ENCODE measurements at places on chromosomes 11 and 22.

- H3K36me3 ChIP-seq, result no peaks in the 10 kb centered on the region
- no peak overlapping the region for H3K4me3 ChIP-seq
- H3K27me3 ChIP-seq, result no peaks in the 10 kb centered on the region
Observed at GRCh38 chr11:44367452-44367851, 57.5 kb upstream of the ALX4 start.

DNA sequence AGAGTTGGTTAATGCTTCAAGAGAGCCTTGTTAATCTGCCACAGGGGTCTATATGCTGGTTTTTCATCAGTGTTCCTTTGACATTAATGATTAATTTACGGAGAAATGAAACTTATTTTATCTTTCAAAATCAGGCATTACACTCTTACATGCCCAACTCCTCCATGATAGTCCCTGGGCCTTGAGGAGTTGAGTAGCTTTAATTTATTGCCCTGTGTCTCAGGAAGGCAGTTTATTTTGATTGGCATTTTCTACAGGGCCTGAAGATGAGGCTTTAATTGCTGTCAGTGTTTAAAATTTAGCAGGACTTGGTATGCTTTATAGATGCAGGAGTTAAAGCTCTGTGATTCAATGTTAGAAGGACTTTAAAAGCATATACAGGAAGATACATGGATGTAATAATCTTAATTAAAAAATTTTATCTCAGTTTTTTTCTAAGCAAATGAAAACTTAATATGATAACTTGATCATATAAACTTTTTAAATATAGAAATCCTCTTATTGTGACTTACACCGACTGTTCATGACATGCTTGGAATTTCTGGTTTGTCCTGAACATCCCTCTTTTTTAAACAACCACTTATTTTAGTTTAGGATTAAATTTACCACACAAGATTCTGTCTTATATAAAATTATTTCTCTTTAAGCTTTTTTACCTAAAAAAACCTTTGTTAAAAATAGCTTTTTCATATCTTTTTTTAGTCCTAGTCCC, 12.2 kb downstream of the GLYAT start:
- no peak overlapping the region for H3K4me3 ChIP-seq
- DNase-seq, result no peak
- no peaks in the 10 kb centered on the region for H3K4me1 ChIP-seq
- no peak overlapping the region for H3K27ac ChIP-seq
- H3K27me3 ChIP-seq, result no peaks in the 10 kb centered on the region
- H3K36me3 ChIP-seq, result no peaks in the 10 kb centered on the region

- no peak within 1 kb of the TSS for H3K4me3 ChIP-seq
- peak; percentile 50 for DNase-seq
- peaks cover 19% of the 10 kb centered on the region for H3K27me3 ChIP-seq
- H3K27ac ChIP-seq, result no peak within 1 kb of the TSS
Observed at GRCh38 chr11:116837231-116838091, at the start of gene APOA1. Gene APOA1, minus strand, starts transcription at chr11:116837622. Its CDS starts 235 bp downstream, at chr11:116837387.

GRCh38 chr11:119210050-119210449, 3.9 kb downstream of the CBL start:
- no peaks in the 10 kb centered on the region for H3K27me3 ChIP-seq
- no peak overlapping the region for H3K4me3 ChIP-seq
- no peak overlapping the region for H3K27ac ChIP-seq
- H3K4me1 ChIP-seq, result peaks cover 10% of the 10 kb centered on the region
- no peak for DNase-seq

DNA sequence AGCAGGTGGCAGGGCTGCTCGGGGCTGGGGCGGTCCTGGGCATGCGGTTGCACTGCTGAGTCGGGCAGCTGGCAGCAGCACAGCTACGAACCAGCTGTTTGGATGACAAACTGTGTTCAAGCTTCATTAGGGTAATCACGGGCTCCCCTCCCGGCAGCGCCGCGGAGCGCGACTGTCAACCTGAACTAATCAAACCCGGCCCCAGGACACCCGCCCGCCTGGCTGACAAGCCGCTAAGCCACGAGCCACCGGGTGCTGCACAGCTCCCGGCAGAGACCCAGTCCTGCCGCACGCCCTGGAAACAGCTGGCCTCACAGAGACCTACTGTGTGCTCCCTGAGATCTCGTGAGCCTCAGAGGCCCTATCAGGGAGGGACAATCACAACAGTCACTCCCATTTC, 60.6 kb upstream of the TCF20 start:
- H3K36me3 ChIP-seq, result no peaks in the 10 kb centered on the region
- DNase-seq, result peak; percentile 39
- no peak overlapping the region for H3K27ac ChIP-seq

- no peak overlapping the region for H3K4me3 ChIP-seq
- H3K27ac ChIP-seq, result no peak overlapping the region
- H3K4me1 ChIP-seq, result peaks cover 48% of the 10 kb centered on the region
- no peaks in the 10 kb centered on the region for H3K36me3 ChIP-seq
Observed at GRCh38 chr22:27456696-27457503, 344.7 kb downstream of the MN1 start.

GRCh38 chr22:32318361-32318760, 39.3 kb upstream of the RFPL3 start:
- H3K4me1 ChIP-seq, result peaks cover 15% of the 10 kb centered on the region
- DNase-seq, result no peak
- H3K27me3 ChIP-seq, result no peaks in the 10 kb centered on the region
- no peaks in the 10 kb centered on the region for H3K36me3 ChIP-seq

GRCh38 chr11:16987205-16987568, 27.0 kb downstream of the PLEKHA7 start:
- H3K4me3 ChIP-seq, result no peak overlapping the region
- no peaks in the 10 kb centered on the region for H3K27me3 ChIP-seq
- DNase-seq, result no peak
- peaks cover 3% of the 10 kb centered on the region for H3K4me1 ChIP-seq
- no peaks in the 10 kb centered on the region for H3K36me3 ChIP-seq

GRCh38 chr22:38735465-38736256, 20.1 kb downstream of the SUN2 start:
- no peak overlapping the region for H3K27ac ChIP-seq
- no peaks in the 10 kb centered on the region for H3K4me1 ChIP-seq
- H3K36me3 ChIP-seq, result no peaks in the 10 kb centered on the region
- no peak overlapping the region for H3K4me3 ChIP-seq
- DNase-seq, result no peak
- no peaks in the 10 kb centered on the region for H3K27me3 ChIP-seq

GRCh38 chr22:25802018-25802417, 60.0 kb downstream of the MYO18B start:
- no peak overlapping the region for H3K27ac ChIP-seq
- H3K36me3 ChIP-seq, result no peaks in the 10 kb centered on the region
- H3K27me3 ChIP-seq, result peaks cover 6% of the 10 kb centered on the region
- H3K4me3 ChIP-seq, result no peak overlapping the region
- H3K4me1 ChIP-seq, result no peaks in the 10 kb centered on the region

GRCh38 chr11:46321757-46322156, 25.5 kb upstream of the DGKZ start:
- H3K4me3 ChIP-seq, result no peak overlapping the region
- no peaks in the 10 kb centered on the region for H3K36me3 ChIP-seq
- DNase-seq, result no peak
- H3K4me1 ChIP-seq, result no peaks in the 10 kb centered on the region

GRCh38 chr22:39529487-39529851, 3.1 kb downstream of the RPS19BP1 start:
- H3K4me3 ChIP-seq, result no peak overlapping the region
- no peaks in the 10 kb centered on the region for H3K36me3 ChIP-seq
- H3K4me1 ChIP-seq, result peaks cover 14% of the 10 kb centered on the region
- H3K27me3 ChIP-seq, result no peaks in the 10 kb centered on the region

DNA sequence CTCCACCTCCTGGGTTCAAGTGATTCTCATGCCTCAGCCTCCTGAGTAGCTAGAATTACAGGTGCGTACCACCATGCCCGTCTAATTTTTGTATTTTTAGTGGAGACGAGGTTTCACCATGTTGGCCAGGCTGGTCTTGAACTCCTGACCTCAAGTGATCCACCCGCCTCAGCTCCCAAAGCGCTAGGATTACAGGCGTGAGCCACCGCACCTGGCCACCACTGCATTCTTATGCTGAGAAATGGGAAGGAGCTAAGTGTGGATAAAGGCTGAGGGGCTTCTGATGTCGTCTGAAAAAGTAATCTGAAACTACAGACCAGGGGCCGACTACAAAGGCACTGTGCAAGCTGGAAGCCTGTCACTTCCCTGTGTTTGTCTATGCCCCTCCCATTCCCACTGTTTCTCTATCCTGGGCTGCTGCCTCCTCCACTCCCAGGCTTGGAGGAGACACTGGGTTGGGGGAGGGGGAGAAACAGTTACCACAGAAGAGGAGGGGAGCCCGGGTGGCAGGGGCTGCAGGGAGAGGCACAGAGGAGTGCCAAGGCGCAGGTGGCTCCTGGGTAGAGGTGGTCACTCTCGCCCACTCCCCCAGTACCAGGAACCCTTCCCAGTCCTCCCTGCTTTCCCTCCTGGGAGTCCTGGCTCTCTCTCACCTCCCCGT, 2.9 kb upstream of the MTA2 start:
- peak overlapping the region; percentile 27 for H3K27ac ChIP-seq
- H3K4me1 ChIP-seq, result peaks cover 32% of the 10 kb centered on the region
- peak; percentile 85 for DNase-seq

- H3K4me1 ChIP-seq, result no peaks in the 10 kb centered on the region
- no peaks in the 10 kb centered on the region for H3K27me3 ChIP-seq
- DNase-seq, result no peak
- H3K36me3 ChIP-seq, result no peaks in the 10 kb centered on the region
- H3K4me3 ChIP-seq, result no peak overlapping the region
- no peak overlapping the region for H3K27ac ChIP-seq
Observed at GRCh38 chr11:117839936-117840813, 15.6 kb upstream of the FXYD2 start.

GRCh38 chr11:116986521-116987105, 111.6 kb downstream of the SIK3 start:
- no peak overlapping the region for H3K4me3 ChIP-seq
- H3K27ac ChIP-seq, result no peak overlapping the region
- DNase-seq, result no peak

DNA sequence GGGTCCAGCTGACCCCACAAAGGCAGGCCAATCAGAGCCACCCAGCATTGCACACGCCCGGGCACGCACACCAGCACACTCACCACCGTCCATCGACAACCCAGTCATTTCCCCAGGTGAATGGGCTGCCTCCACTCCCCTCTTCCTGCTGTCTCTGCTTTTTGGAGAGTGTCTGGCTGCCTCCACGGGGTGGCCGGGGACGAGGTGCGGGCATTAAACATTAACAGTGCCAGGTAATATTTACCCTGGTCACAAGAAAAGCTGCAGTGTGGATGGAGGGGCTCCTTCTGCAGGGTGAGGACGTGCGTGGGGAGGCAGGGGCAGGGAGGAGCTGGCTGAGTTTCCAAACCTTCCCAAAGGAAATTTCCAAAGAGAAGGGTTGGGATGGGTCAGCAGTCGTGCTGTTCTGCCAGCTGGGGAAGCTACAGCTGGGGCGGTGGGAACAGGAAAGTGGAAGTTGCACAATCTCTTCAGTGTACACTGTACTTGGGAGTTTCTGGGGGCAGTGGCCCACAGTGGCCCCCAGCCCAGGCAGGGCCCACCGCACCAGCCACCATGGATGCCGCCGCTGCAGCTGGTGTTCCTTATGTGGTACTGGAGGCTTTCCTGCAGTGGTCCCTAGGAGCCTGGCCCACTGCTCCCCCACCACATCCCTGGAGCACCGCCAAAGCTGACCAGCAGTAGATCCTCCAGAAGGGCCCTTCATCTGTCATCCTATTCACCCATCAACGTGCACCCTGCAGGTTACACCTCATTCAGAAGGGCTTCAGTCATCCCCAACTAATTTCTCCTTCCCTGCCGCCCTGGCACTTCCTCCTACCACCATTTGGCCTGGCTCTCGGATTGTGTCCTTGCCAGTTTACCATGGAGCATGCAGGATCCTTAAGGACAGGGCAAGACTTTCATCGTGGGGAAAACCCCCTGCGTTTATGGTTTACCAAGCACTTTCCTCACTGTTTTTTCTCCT, at the start of gene FXYD2:
Gene FXYD2 (minus strand): TSS at position 174 of the 967 bp plus-strand sequence. CDS start 66 bp downstream, at position 108.
- no peak within 1 kb of the TSS for H3K27ac ChIP-seq
- no peaks in the 10 kb centered on the region for H3K36me3 ChIP-seq
- H3K4me3 ChIP-seq, result no peak within 1 kb of the TSS
- no peak for DNase-seq

GRCh38 chr22:31977939-31978338, 33.6 kb downstream of the YWHAH start:
- no peak overlapping the region for H3K4me3 ChIP-seq
- no peak for DNase-seq
- H3K27me3 ChIP-seq, result no peaks in the 10 kb centered on the region
- H3K27ac ChIP-seq, result no peak overlapping the region
- no peaks in the 10 kb centered on the region for H3K36me3 ChIP-seq

GRCh38 chr11:99015634-99016454, 4.9 kb upstream of the CNTN5 start:
- H3K27me3 ChIP-seq, result peaks cover 28% of the 10 kb centered on the region
- H3K27ac ChIP-seq, result no peak overlapping the region
- no peaks in the 10 kb centered on the region for H3K4me1 ChIP-seq
- no peak overlapping the region for H3K4me3 ChIP-seq
- no peaks in the 10 kb centered on the region for H3K36me3 ChIP-seq

- no peaks in the 10 kb centered on the region for H3K27me3 ChIP-seq
- H3K27ac ChIP-seq, result no peak overlapping the region
- H3K4me3 ChIP-seq, result no peak overlapping the region
- no peaks in the 10 kb centered on the region for H3K4me1 ChIP-seq
- DNase-seq, result no peak
Observed at GRCh38 chr11:39965701-39966100, 1493.8 kb downstream of the LRRC4C start.

GRCh38 chr11:65147352-65148075, 13.2 kb upstream of the SYVN1 start:
- no peaks in the 10 kb centered on the region for H3K36me3 ChIP-seq
- H3K27me3 ChIP-seq, result no peaks in the 10 kb centered on the region
- no peak overlapping the region for H3K4me3 ChIP-seq
- no peaks in the 10 kb centered on the region for H3K4me1 ChIP-seq

DNA sequence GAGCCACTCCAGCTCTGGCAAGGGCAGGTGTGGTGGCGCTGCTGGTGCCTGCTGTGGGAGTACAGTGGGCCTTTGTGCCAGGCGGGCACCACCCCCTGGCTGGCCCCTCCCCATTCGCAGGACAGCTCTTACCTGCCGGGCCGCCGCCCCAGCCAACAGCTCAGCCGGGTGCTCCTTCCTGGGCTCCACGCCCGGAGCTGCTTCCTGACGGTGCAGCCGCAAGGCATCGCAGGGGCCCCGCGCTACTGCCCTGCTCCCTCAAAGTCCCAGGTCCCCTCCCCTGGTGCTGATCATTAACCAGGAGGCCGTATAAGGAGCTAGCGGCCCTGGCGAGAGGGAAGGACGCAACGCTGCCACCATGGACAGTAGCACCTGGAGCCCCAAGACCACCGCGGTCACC, at the start of gene SLC5A1:
Gene SLC5A1 (plus strand): TSS at position 338 of the 400 bp plus-strand sequence. CDS start 21 bp downstream, at position 359.
- DNase-seq, result no peak
- no peak within 1 kb of the TSS for H3K4me3 ChIP-seq
- H3K27ac ChIP-seq, result no peak within 1 kb of the TSS
- no peaks in the 10 kb centered on the region for H3K36me3 ChIP-seq
- H3K27me3 ChIP-seq, result no peaks in the 10 kb centered on the region

DNA sequence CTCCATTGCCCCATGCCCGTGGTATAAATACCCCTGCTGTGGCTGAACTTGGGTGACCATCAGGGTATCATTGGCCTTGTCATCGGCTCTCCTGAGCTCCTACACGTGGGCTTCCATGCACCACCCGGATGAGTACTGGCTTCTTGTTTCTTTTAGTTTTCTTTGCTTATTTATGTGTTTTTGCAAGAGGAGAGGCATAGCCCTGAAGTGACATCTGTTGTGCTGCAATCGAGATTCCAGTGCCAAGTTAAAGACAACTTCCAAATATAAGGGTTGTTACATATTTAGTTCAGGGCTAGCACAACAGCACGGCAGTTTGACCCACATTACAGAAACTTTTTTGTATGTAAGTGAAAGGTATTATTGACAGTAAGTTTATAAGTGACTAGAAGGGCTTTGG, 1087.1 kb downstream of the TBC1D22A start:
- H3K4me1 ChIP-seq, result peaks cover 9% of the 10 kb centered on the region
- H3K4me3 ChIP-seq, result no peak overlapping the region
- no peak overlapping the region for H3K27ac ChIP-seq
- DNase-seq, result no peak

Measured in neural progenitor cell (in vitro differentiated cells).